Fibroblast of lung (primary cell): ENCODE measurements at places on chromosomes 2 and 18.

DNA sequence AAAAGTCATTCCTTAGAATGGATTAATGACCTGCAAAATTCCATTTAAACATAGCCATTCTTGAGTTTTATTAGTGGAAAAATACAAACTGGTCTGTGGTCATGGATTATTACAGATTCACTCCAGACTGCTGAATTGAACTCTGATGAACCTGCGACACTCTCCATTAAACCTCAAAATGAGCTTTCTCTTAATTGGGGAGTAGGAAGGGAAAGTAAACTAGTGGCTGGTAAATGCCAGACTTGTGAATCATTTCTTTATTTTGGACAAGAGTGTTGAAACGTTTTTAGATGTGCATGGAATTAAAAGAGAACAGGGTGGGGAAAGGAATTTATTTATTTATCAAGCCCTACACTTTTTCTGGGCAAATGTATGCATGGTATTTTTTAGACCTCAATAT, 321.2 kb upstream of the FANCL start:
- no peak for DNase-seq

GRCh38 chr18:32549248-32550110, 78.8 kb upstream of the GAREM1 start:
- peak; percentile 51 for DNase-seq

DNA sequence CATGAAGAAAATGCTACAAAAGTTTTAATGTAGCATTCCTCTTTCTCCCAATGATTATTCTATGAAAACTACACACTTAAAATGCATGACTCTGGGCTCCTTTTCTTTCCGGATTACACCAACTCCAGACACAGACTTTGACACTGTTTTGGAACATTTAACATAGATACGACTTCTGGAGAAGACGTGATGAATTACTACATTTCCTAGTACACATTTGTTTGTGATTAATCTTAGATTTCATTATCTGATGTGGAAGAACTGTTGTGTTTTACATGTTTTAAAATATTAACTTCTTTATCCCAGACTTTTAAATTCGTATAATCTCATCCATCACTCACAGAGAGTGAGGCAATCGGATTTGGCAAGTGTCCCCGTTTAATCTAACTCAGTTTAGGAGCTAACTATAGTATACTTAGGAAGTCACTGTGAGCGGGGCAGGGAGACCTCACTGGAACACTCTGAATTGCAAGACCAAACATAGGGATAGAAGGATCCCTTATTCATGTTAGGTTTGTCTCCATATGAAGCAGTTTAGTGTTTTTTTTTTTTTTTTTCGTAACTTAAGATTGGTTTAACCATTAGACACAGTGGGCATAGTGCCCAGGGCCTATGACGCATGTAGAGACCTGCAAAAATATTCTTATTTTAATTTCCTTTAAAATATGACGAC, 66.7 kb downstream of the PDE1A start:
- DNase-seq: peak; percentile 93

DNA sequence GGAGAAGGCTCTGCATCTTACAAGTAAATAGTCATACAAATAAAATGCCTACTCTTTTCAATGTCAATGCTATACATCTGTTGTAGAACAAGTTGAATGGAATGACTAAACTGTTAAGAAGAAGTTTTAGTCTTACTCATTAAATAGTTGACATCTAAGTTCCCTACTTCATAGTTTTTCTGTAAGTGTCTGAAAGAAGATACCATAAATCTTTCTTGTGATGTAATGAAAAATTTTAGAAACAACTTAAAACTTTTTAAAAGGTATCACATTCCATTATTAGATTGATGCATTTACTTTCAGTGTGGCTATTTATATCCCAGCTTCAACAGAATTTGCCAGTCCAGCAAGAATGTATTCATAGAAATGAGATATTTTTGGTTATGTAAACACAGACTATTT, 185.2 kb upstream of the EPC2 start:
- DNase-seq: peak; percentile 3

DNA sequence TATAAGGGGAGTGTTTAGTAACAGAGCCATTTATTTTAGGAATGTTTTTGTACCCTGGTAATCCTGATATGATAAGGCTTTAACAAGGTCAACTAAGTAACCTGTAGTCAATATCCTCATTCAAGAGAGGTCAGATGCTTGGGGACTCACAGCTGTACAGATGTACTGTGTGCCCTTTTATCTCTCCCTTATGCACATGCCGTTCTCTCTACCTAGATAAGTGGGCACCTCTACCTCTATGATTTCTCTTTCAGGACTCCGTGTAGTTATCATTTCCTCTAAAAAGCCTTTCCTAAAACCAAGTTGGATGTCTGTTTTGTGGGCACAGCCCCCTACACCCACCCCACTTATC, 132.4 kb downstream of the BCL2 start:
- no peak for DNase-seq

GRCh38 chr2:16126517-16127275, 186.3 kb downstream of the MYCN start:
- no peak for DNase-seq

GRCh38 chr2:40251137-40251536, 200.8 kb downstream of the SLC8A1 start:
- DNase-seq: peak; percentile 27

DNA sequence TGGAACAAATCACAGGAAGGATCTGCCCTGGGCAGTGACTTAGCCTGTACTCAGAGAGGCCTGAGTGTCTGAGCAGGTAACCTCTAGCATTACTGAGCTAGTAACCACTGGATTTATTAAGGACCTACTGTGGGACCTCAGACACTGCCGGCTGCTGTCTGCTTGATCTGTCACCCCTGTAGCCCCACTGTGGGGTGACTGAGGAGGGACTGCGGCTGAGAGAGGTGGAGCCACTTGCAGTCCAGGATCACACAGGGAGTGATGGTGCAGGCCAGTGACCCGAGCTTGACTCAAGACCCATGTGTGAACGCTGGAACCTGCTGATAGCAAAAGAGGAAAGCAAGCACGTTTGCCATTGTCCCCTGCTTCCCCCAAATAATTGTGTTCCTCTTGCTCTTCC, 15.6 kb downstream of the CHMP1B start:
- no peak for DNase-seq
